ENCODE measurements at places on chromosomes 11 and 22.

- no peak for DNase-seq
Observed at GRCh38 chr22:48857202-48857805, 970.4 kb downstream of the BRD1 start.

GRCh38 chr11:76667271-76667818 is 3.2 kb downstream of the LRRC32 start:
- peak; percentile 16 for DNase-seq

GRCh38 chr11:72807021-72807693 is 7.1 kb upstream of the ATG16L2 start:
- DNase-seq, result no peak

DNA sequence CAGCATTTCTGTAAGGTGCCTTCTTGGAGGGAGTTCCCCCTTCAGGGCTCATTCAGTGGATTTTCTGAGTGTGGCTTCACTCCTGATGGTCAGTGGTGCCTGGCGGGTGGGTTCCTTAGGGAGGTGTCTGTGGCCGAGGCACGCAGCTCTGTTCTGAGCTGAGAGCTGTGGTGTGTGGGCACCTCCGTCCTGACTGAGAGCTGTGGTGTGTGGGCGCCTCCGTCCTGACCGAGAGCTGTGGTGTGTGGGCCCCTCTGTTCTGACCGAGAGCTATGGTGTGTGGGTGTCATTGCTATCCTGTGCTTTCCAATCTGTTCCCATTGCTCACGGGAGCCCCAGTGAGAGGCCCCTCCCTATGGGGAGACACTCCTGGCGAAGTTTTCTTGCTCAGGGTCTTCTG is 39.8 kb downstream of the MUC6 start:
- DNase-seq, result no peak

- no peak for DNase-seq
Observed at GRCh38 chr22:36232715-36233401, 6.5 kb downstream of the APOL2 start.

GRCh38 chr11:93744669-93745004 is 3.2 kb downstream of the C11orf54 start:
- no peak for DNase-seq

DNA sequence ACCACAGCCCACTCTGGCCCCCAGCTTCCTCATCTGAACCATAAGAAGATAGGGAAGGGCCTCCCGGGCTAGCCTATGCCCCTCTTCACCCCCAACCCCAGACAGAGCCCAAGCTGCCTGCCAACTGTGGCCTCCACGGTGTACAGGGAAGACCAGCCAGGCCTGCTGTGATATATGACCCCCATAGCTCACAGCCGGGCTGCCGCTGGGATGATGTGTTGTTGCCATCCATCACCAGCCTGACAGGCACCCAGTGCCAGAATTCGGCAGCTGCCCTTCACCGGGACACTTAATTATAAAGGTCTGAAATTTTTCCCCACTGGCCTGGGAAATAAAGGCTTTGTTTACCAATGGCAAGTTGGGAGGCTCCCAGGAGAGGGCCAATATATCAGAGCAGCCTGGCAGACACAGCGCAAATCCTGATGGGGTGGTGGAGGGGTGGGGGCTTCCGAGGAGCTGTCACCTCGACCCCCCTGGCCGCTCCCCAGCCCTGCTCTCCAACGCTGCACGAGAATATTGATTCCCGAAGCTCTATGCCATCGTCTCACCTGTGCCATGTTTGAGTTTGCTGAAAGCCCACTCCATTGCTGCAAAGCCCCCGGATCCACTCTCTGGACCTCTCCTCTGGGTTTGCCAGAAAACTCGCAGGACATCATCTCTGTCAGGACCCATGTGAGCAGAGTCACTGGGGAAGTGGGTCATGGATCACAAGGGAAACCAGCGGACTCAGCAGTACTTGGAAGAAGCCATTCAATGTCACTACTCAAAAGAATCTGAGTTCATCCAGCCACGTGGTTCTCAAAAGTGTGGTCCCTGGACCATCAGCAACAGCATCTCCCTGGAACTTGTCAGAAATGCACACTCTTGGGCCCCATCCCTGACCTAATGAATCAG is 296.9 kb downstream of the MN1 start:
- DNase-seq, result no peak

- no peak for DNase-seq
Observed at GRCh38 chr22:39175353-39176142, 23.1 kb upstream of the CBX7 start.

GRCh38 chr11:102428696-102429095 is 23.9 kb downstream of the TMEM123 start:
- DNase-seq, result no peak

DNA sequence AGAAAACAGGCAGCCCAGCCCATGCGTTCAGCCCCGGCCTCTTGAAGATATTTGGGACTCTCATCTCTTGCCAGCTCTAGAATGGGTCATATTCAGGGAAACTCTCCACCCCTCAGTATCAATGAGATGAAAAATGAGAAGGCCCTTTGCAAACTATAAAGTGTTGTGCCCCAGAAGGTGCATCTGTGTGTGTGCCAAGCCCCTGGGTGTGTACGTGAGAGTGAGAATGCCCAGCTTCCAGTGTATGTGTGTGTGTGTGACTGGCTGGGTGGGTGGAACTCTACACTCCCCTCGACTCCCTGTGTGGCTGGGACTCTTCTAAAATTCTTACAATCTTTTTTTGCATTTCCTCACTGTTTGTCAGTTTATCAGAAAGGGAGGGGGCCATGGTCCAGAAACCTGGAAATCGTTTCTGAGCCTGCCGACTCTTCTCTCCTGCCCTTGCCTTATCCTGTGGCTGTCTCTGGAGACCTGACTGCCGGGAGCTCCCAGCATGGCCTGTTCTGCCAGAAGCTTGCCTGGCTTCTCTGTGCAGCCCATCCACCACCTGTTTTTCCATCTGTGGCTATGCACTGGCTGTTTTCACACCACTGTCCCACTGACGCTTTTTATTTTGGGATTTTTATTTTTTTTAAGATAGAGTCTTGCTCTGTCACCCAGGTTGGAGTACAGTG is 1.2 kb downstream of the P2RY6 start:
- no peak for DNase-seq

GRCh38 chr22:49070501-49070900 is 757.2 kb downstream of the BRD1 start:
- no peak for DNase-seq

DNA sequence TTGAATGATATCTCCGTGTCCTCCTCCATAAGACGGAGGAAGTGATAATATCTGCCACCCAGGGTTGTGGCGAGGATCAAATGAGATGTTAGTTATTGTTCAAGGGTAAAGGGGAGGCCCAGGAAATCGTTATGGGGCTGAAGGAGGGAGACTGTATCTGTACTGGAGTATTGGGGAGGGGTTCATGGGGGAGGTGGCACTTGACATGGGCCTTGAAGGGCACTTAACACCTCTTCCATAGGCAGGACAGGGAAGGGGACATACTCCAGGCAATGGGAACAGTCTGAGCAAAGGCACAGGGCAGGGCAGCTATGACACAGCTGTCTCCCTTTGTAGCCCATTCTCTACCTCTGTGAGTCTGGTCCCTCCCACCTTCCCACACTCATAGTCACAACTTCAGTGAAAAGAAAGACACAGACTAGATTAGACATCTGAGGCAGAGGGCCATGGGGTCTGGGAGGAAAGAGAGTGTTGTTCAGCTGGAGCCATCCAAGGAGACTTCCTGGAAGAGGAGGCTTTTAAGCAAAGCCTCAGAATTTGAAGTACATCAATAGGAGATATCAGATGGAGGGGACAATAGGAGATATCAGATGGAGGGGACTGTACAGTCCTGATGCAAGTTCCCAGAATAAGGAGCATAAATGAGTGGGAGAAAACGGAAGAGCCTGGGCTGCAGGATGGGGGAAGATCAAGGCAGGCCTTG is 15.8 kb upstream of the DGKZ start:
- peak; percentile 36 for DNase-seq

DNA sequence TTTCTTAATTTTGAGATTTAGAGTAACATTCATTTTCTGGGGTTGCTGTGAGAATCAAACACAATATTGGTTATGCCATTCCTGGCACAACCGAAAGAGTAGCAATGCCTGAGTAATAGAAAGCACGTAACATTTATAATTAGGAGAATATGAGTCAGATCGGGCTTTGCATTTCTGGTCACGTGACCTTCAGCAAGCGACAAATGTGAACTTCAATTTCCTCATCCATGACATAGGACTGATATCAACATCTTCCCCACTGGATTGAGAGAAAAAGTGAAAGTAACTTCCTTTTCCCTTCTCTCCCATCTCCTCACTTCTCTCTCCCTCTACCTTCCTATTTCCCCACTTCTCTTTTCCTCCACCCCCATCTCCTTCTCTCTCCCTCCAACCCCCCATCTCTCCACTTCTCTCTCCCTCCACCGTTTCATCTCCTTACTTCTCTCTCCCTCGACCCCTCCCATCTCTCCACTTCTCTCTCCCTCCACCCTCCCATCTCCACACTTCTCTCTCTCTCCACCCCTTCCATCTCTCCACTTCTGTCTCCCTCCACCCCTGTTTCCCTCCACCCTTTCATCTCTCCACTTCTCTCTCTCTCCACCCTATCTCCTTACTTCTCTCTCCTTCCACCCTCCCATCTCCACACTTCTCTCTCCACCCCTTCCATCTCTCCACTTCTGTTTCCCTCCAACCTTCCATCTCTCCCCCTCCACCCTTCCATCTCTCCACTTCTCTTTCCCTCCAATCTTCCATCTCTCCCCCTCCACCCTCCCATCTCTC is 33.5 kb upstream of the CAT start:
- DNase-seq, result peak; percentile 28

DNA sequence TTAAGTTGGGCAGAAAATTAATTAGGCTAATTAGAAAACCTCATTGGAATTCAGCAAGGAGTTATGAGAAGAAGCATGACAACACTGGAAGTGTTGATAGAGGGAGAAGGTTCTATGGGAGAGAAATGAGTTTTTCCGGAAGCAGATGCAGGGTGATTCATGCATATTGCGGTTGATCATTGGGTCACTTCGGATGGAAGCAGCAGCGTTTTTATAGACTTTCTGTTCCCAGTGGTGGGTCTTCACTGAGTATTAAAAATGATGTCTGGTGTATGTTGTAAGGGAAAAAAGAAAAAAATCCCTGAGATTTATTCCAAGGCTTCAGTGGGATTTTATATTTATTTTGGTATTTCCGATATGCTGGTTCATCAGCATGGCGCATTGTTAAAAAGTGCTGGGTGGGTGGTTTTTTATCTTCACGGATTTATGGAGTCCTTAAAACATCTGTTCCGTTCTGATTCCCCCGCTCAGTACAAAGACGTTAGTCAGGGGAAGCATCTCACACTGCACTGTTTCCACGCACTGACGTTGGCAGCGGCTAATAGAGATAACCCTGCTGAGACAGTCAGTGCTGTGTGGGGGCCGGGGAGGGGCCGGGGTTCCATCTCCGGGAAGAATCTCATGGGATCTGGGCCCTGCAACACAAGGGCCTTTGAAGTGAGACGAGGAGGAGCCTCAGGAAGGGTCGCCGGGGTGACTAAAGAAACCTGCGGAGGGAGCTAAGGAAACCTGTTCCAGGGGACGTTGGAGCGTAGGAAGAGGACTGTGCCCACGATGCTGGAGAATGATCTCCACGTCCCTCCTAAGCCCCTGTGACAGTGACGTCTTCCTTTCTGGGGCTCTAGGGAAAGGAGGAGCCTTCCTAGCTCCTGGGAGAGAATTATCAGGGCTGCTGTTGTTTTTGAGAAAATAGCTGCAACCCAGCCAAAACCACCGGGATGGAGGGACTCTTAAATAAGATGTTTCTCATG is 390.0 kb downstream of the NTM start:
- DNase-seq, result no peak

- DNase-seq, result no peak
Observed at GRCh38 chr11:76385903-76386302, 4.8 kb downstream of the GVQW3 start.

DNA sequence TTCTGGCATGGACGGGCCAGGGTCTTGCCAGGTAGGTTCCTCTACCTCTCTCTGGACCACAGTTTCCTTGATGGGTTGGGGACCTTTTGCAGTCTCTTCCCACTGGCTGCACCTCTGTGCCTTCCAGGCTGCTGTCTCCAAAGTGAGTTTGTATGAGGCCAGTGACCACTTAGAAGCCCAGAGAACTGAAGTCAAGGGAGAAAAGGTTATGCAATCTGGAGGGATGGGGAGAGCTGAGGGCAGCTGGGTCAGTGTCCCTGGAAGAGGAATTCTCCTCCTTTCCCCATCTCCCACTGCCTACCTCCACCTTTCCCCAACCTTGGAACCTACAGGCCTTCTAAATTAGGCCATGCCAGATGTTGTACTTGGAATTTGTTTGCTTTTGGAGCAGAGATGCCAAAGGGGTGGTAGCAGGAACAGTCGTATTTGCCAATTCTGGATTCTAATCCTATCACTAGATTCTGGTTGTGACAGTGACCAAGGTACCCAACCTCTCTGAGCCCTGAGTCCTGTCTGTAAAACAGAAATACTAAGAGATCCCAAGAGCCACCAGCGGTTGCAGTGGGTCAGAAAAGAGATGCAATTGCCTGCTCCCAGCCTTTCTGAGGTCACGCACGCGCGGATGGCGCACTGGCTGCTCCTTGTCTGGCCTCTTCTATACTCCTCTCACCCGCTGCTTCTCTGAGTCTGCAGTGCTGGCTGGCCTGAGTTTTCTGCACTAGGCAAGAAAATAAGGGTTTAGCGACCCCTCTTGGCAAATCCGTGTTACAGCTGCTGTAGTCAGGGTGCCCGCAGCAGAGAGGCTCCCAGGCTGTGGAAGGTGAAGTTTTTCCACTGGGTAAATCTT is 10.7 kb upstream of the ACCSL start:
- DNase-seq, result no peak

DNA sequence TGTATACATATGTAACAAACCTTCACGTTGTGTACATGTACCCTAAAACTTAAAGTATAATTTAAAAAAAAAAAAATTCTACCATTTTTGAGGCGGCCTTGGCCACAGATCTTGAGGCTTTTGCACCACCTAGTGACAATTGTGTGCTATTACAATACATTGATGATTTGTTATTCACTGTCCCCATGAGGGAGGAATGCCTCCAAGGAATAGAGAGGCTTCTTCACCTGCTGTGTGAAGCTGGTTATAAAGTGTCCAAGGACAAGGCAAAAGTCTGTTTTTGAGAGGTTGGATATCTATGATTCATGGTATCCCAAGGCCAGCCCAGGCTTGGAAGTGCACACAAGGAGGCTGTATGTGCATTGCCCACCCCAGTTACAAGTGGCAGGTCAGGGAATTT is 30.7 kb downstream of the SLC22A25 start:
- no peak for DNase-seq

DNA sequence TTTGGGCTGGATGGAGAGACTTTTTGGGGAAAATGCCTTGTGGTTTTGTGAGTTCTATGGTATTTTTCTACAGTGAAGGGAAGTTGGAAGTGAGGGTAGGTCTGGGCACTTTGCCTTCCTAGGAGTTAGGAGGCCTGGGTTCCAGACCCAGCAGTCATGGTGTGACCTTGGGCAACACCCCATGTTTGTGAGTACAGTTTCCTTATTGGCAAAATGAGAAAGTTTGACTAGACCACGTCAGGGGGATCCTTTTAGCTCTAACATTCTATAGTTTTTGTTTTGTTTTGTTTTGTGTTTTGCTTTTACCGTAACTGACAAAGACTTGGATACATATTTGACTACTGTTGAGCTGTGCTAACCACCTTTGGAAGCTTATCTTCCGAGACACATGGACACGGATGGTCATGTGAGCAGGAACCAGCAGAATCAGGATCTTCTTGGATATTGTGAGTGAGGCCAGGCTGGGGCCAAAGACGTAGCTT is 109.0 kb downstream of the PKNOX2 start:
- no peak for DNase-seq

- no peak for DNase-seq
Observed at GRCh38 chr11:97621282-97621681, 1231.5 kb downstream of the JRKL start.

Measured in CD4-positive, alpha-beta T cell treated with Interleukin-15 for 1 hour (primary cell).